NCI-H1930 (cell line): ENCODE measurements at places on chromosomes 13 and 19.

- no peak for DNase-seq
These were observed 489 bp downstream of the CCNE1 start for GRCh38 chr19:29812080-29812880.

GRCh38 chr19:956766-957440 lies 27.2 kb upstream of the WDR18 start:
- no peak for DNase-seq

- no peak for DNase-seq
These were observed 800.9 kb upstream of the ATXN8OS start for GRCh38 chr13:69306766-69307165.

GRCh38 chr13:41614671-41615527 lies 157.5 kb downstream of the RGCC start:
- no peak for DNase-seq

DNA sequence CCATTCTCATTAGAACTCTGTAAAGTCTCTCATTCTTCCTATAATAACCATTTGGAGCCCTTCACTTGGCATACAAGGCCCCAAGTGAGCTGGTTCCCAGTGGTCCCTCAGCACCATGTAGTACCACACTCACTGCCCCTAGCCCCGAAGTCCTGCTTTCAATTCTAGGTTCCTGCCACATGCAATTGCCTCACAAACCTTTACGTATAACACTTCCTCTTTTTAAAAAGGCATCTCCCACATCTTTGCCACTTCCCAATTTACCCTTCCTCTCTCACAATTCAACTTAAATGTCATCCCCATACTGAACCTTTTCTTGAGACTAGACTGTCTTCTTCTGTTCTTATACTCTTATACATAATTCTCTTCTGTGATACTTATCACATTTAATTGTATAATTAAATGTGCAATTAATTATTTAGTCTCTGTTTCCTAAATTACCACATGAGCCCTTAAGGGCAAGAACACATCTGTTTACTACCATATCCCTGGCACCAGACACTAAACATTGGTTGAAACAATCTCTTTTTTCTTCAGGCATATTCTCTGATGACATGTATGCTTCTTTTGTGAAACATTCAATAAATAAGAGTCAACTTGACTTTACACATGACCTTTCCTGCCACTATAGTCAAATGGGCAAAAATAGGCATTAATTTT lies 304.0 kb downstream of the SPRY2 start:
- no peak for DNase-seq

GRCh38 chr13:61410669-61411297 lies 4.9 kb downstream of the PCDH20 start:
- no peak for DNase-seq

- peak; percentile 24 for DNase-seq
These were observed 9.2 kb upstream of the GSX1 start for GRCh38 chr13:27783111-27783510.

GRCh38 chr19:16309643-16310042 lies 15.0 kb upstream of the KLF2 start:
- no peak for DNase-seq

DNA sequence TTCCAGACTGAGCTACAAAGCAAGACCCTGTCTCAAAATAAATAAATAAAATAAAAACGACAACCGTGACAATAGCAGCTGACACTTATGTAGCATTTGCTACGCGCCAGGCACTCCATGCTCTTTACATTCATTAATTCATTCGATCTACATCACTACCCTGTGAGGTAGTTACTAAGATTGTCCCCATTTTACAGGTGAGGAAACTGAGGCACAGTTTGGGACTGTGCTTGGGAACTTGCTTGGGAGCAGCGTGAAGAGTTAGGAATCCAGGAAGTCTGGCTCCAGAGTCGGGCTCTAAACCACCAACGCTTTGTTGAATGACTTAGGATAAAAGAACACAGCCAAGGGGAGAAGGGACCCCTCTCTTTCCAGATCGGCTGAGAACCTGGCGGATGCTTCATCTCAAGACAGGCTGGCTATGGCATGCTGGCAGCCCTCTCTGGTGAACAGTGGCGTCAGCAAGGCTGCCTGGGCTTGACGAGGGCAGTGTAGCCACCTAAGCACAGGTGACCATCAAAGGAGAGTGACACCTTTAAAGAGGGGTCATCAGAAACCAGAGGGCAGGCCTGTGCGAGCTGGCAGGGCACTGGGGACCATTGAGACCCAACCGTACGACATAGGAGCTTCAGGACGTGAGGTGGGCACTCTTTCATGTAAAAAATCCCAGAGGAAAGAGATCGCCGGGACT lies 591 bp downstream of the DOHH start:
- no peak for DNase-seq

GRCh38 chr13:78102121-78102677 lies 183.6 kb upstream of the EDNRB start:
- DNase-seq = no peak

DNA sequence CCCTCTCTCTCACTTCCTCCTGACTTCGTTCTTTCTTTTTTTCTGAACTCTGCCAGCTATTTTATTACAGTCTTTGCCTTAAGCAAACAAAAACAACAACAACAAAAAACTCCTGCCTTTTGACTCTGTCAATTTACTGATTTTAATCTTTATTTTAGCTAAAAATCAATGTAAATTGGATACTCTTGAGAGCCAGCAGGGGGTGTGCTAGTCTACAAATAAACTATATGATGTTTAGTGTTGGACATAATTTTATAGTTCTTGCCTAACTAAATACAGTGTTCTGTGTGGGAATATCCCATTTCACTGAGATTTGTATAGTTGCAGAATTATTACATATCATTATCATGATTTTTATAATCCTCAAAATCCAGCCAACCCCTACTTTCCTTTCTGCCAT lies 1199.9 kb upstream of the SPRY2 start:
- no peak for DNase-seq

DNA sequence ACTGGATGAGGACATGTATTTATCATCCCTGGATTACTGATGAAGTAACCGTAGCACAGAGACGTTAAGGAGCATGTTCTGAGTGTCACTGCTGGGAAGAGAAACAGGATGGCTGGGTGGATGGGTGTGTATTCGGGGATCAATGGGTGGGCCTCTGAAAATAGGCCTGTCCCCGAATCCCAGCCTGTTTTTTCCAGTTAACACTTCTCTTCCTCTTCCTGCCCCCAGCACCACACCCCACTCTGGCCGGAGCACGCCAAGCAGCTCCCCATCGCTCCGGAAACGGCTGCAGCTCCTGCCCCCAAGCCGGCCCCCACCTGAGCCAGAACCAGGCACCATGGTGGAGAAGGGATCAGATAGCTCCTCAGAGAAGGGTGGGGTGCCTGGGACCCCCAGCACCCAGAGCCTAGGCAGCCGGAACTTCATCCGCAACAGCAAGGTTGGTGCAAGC lies 8.8 kb downstream of the GRAMD1A start:
- no peak for DNase-seq

DNA sequence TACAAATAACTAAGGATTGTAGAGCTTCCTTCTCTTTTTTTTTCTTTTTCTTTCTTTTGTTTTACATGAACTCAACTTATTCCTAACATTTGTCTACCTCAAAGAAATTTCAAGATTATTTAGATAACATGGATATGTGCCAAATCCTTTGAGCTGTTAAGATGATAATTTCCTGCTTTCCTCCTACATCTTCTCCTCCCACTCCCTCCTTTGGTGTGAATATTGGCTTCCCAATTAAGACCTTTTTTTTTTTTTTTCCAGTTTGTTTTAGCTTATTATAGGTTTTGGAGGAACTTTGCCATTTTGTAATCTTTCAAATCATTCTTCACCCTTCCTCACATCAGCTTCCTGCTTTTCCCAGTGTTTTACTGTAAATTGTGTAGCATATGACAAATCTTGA lies 10.6 kb downstream of the NHLRC3 start:
- no peak for DNase-seq

DNA sequence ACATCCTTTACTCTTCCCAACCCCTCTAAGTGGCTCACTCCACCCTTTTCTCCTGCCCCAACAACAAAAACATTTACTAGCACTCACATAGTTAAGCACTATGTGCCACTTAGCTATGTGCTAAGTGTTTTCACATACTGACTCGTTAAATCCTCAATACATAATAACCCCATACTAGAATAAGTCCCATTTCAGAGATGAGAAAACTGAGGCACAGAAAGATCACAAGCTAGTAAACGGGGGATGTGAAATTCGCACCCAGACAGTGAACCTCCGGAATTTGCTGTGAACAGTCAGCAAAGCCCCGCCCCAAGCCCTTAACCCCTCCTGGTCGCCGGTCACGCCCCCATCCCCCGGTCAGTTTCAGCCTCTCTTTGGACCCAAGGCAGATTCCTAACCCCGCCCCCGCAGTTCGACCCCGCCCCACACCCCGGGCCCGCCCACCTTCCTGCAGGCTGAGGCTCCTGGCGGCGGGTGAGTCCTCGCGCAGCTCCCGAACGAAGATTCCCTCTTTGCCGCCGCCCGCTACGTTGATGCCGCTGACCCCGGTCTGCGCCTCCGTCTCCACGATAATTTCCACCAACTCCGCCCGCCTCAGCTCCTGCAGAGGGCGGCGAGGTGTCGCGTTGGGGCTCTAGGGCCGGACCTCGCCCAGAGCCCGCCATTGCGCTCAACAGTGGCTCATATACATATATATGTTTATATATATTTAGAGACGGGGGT lies 9.8 kb downstream of the PRX start:
- peak; percentile 59 for DNase-seq

DNA sequence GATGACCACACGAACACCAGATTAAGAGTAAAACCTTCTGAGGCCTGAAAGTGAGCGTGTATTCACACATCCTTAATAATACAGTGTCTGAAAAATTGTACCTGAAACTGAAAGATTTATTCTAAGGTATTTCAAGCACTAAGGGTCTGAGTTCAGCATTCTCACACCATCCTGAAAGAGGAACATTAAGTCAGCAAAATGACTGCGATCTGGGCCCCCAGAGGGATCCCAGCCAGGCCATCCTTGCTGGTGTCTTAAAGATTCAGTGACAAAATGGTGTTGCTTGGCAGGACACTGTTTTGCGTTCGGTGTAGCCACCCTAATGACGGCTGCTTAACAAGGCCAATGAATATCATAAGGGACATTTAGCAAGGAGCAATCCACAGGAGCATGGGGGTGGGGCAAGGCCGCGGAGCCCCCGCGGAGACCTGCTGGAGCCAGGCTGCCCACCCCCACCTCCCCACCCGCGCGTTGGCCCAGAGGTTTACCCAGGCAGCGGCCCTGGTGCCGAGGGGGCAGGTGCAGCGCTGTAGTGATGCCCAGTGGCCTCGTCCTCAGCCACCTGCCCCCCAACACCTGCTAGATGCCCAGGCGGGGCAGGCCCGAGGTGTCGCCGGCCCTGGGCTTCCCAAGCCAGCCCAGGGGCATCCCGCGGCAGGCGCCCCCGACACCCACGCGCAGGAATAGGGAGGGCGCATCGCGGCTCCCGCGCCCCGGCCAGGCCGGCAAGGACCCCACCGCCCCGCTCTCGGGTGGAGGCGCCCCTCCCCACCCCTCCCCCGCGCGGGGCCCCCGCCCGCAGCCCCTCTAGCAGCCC lies 742 bp downstream of the NALCN start:
- DNase-seq = peak; percentile 21

GRCh38 chr19:28118235-28118634 lies 1094.7 kb downstream of the UQCRFS1 start:
- DNase-seq = no peak

GRCh38 chr19:3914199-3914598 lies 18.7 kb upstream of the NMRK2 start:
- DNase-seq = no peak

GRCh38 chr19:35642798-35643254 lies 1.3 kb downstream of the ETV2 start:
- DNase-seq = no peak

DNA sequence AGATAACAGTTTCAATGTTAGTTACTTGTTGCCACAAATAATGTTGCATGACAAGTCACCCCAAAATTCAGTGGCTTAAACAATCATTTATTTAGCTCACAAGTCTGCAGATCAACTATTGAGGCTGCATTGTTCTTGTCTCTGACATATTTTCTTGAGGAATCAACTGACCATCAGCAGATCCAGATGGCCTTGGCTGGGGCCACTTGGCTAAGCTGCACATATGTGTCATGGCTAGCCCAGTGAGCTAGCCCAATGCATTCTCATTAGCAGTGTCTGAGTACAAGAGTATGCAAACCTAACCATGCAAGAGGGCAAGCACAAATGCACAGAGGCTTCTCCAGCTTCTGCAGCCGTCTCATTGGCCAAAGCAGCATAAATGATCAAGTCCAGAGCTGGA lies 180.4 kb downstream of the DNAJC15 start:
- DNase-seq = no peak

DNA sequence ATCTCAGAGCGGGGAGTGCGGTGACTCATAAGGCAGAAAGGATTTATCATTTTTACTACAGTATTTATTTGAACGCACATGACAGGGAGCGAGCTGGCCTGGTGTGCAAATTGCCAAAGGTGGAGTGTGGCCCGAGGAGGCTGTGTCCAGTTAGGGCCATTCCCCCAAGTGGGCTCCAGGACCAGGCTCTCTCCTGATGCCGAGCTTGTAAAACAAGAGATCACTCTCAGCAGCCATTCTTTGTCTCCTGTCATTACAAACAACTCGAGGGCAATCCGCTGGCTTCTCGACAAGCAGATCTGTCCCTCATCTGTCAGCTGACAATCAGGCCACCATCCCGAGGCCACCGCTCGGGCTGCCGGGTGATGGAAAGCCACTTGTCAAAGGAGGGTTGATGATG lies 418.9 kb downstream of the ZNF536 start:
- DNase-seq = no peak

- DNase-seq = no peak
These were observed 48.5 kb upstream of the KL start for GRCh38 chr13:32967584-32968182.

DNA sequence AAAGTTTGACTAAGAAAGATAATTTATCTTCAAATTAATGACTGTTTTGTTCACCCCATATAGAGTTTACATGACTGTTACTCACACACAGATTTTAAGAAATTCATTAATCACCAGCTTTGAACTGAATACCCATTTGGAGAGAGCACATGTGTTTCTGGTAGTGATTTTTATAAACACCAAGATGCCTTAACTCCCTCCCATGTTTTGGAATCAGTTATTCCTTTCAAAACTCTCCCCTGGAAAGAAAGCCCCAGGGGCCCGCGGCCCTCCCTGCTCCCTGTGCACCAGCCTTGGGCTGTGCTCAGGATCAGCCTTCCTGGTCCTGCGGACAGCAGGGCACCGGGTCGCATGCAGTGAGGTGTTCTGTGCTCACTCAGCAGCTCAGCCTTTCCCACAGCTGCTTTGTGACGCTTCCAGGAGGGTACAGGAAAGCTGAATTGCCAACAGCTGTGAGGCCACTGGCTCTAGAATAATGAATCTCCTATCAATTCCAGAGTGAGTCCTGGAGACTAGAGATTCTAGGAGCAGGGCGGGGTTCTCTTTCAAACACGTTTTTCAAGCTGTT lies 483.2 kb downstream of the EFNB2 start:
- DNase-seq = no peak

GRCh38 chr13:113064534-113065405 lies 40.8 kb upstream of the F7 start:
- no peak for DNase-seq

DNA sequence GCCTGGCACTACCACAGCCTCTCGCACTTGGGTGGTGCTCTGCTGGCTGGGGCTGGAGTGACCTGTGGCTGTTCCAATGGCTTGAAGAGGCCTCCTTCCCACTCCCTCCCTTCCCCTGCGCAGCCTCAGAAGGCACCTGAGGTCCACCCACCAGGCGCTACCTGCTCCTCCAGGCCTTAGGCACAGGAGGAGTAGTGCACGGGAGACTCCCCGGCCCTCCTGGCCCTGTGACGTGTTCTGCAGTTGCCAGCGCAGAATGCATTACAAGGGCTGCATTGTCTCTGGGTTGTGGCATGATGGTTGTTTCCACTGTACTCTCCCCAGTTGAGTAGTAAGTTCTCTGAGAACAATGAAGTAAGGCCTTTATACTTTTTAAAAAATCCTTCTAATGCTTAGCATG lies 128.6 kb downstream of the TEX29 start:
- DNase-seq = no peak

GRCh38 chr13:113836768-113837559 lies 26.9 kb downstream of the GAS6 start:
- DNase-seq = no peak
